ENCODE measurements at places on chromosomes 5 and 9. TPM values are rescaled to one million over a fixed set of nuclear protein-coding genes. Genes with fewer than 3 reads are reported as not detected.

Gene RGS7BP
- total RNA-seq: 0.22 TPM

Gene NOXA1
- total RNA-seq: 0.87 TPM

Gene TLX3
- not detected for total RNA-seq

Gene SUSD3
- not detected for total RNA-seq

Gene PPP3R2
- total RNA-seq: not detected

Gene TRIM36
- 0.22 TPM for total RNA-seq

Gene CDKN2B
- total RNA-seq: 1.4 TPM

Gene DMRT3
- not detected for total RNA-seq

Gene PRR16
- total RNA-seq: not detected
